ENCODE measurements at places on chromosomes 7 and 10.

DNA sequence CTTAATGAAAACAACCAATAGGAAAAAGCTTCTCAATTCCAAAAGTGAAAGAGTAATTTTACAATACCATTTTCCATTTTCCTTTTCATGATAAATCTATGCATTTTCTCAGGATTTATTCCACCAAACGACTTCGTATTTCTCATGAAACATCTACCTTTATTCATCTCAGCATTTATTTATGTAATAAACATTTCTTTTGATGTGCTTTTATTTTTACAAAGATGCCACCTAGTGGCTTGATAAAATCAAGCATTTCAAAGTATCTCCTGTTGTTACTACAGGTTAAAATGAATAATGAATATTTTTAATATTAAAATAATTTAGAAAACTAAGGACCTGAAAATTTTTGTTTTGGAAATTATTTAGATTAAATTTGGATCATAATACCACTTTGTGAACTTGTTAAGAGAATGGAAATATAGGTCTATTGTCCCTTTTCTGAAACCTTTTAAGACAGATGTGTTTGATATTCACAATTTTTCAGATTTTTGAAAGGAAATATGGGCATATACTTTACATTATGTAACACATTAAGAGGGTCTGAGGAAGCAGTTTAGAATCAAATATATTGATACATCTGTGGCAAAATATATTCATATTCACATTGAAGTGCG, 2.7 kb upstream of the IQUB start:
- DNase-seq: no peak

- no peak for DNase-seq
These were observed 514.2 kb upstream of the MGMT start for GRCh38 chr10:128952856-128953255.

GRCh38 chr10:110574420-110574819, 6.9 kb downstream of the SMC3 start:
- DNase-seq: no peak

DNA sequence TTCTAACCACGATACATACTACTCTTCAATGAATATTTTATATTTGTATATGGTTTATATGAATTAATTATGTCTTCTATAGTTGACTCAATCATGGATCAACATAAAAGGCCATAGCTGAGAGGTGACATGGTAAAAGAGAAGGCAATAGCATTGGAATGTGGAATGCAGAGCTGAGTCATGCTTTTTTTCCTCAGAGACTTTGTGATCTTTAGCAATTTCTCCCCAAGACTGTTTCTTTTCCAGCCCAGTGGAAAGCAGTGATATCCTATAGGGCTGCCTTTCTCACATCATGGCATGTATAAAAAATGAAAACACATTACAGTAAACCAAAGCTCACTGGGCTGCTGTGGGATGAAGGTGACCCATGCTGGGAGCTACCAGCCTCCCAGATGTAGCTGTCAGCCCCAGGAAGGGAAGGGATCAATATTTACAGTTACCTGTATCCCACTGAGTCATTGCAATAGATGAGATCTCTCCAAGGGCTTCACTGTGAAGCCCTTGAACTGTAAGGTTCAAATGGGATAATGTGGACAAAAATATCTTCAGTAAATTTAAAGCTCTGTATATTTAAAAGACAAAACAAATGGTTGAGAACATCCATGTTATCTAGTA, 30.2 kb downstream of the SLC39A12 start:
- no peak for DNase-seq

DNA sequence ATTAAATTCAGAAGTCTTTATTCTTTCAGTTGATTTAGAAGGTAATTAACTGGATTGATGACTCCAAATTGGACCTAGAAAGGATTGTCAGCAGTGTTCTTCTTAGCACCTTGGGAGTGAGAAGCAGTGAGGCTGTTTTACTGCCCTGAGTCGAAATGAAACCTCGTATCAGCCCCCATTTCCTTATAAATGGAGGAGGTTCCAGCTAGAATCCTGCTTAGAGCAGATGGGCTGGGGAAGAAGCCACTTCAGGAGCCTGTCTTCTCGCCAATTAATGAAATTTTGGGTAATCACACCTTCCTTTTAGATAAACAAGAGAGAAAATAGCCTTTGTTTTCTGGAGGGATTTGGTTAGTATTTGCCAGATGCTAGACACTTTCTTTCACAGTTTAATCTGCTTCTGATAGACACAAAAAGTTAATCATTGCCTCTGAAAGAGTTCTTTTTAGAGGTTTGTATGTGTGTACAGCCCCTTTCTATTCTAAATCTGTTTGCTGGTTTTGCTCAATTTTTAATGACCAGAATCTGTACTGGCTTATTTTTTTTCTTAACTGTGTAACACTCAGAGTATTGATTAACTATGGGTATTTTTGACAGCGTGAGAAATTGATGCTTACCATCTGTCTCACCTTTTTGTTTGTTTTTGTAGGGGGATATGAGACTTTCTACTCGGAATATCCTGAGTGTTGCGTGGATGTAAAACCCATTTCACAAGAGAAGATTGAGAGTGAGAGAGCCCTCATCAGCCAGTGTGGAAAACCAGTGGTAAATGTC, 4.6 kb downstream of the DUSP5 start:
- no peak for DNase-seq

DNA sequence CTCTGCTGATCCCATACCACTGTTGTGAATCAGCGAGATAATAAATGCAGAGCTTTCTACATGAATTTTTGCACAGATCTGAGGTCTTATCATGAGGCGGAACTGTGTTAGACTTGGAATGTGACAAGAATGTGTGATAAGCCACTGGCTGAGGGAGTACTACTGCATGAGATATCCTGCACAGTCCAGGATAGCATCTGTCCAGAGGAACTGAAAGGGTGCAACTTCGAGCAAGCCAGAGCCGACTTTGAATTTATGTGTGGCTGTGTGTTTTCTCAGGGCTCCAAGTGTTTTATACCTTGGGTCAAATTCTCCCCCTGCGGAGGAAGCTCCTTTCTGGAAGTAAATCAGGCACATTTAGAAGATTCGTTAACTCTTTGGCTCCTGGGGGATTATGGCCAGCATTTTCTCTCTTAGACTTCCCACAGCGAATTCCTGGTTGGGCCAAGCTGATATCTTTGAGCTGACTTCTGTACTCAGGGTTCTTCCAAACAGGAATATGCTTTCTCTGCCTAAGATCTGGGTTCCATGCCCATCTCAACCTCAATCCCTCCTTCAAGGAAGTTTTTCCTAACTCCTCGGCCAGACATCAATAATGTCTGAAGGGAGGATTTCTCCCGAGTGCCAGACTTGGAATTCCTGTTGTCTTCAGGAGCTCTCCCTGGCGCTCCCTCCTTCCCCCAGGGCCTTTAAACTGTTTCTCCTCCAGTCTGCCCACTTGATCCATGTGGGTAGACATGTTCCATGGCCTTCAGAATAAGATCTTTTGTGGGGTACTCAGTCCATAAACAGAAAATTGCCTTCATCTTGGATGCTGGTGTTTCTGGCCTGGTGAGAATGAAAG, 2.5 kb upstream of the MEST start:
- DNase-seq: no peak

DNA sequence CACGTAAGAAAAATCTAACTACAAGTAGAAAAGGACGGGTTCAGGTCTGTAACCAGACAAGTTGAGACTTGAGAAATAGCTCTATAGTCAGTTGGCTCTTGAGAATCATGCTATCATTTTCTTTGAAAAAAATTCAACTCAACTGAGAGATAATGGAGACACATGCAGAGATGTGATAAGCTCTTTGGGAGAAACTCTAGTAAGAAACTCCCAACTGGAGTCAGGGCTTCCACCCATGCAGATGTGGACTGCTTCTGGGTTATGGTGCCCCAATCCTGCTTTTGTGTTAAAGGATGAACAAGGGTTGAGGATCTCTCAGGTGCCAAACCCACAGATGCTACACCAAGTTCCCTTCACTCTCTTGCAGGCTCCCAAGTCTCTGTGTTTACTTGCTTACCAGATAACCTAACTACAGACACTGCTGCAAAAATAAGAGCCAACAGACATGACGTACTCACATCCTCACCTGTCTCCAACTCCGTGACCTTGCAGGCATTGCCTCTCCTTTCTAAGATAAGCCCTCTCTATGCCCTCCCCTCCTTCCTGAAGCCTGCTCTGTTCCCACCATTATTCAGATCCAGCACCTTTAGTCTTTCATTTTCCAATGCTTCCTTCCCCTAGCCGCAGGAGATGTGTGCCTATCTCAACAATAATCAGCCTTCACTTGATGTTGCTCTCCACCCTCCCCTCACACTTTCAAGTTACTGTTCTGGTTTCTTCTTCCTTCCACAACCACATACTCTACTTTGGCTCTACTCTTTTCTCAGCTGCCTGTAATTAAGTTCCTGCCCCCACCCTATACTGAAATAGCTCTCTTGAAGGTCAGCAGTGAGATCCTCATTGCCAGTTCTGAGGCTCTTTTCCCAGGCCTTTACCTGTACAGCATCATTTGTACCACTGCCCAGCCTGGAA, 130.0 kb downstream of the ICA1 start:
- DNase-seq: no peak

- no peak for DNase-seq
These were observed 19.5 kb upstream of the PNLIP start for GRCh38 chr10:116526219-116526618.

DNA sequence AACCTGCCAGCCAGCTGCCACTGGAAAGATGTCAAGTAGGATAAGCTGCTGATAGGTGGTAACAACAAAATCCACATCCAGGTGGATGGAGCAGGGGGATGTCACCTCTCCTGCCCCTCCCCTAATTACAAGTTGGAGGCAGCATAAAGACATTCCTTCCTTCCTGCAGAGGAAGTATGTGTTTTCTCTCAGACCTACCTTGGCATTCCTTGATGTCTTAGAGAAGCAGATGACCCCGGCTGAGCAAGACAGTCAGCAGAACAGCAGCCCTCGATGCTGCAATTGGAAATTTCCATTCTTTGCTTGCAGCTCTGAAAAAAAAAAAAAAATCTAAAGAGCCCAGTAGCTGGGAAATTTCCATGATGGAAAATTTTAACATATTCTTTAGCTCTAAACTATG, 137.5 kb upstream of the MKLN1 start:
- DNase-seq: no peak

DNA sequence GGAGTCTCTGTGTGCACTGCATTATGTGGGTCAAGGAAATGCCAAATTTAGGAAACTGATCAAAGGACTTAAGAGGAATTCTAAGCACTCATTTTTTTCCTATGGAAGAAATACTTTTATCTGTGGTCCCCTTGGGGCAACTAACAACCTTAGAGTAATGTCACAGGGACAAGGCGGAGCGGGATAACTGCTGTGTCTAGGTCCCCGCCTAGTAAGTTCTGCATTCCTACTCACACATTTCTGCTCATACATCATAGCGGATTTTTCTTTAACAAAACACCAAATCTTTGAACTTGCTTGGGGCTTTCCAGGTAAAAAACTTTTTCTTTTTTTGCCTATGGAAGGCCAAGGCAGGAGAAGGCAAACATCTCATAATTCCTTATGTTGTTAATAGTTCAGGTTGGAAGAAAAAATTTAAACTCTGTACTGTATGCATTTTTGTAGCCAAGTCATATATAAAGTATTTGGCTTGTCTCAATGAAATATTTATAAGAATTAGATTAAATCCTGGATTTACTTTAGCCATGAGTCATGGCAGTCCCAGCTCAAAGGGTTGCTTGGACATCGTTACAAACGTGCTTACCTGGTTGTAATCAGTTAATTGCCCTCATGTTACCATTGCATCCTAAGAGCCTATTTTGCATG, 285.0 kb downstream of the PHTF2 start:
- DNase-seq: no peak

DNA sequence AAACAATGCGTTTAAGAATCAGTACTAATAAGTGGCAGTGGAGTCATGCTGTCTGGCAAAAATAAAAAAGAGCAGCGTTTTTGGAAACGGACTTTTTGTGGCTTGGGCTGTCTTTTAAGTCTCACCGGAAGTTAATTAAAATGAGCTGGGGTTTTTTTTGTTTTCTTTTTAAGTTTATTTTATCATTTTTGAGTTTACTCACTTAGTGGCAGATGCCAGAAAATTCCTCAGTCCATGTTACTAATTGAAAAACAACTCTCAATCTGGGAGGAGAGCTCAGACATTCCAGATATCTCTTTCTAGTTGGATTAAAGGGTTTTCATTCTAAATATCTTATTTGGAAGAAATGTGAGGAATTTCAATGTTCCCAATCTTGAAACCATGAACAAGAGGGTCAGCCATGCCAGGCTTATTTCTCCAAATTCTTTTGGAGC, 133.8 kb upstream of the AGR3 start:
- no peak for DNase-seq

DNA sequence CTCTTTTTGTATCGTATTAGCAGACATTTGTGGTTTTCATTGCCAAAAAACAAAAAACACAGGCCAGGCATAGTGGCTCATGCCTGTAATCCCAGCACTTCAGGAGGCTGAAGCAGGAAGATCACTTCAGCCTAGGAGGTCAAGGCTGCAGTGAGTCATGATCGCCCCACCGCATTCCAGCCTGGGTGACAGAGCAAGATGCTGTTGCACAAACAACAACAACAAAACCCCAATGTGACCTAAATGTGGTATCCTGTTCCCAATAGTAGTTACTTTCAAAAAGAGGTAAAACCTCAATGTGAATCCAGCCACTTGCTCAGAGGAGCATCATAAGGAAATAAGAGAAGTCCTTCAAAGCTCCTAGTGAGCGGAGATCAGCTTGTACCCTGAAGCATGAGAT, 45.8 kb upstream of the SKAP2 start:
- DNase-seq: no peak

GRCh38 chr10:128013626-128014025, 106.7 kb downstream of the PTPRE start:
- DNase-seq: no peak

GRCh38 chr7:25901658-25902057, 250.3 kb upstream of the NFE2L3 start:
- no peak for DNase-seq

DNA sequence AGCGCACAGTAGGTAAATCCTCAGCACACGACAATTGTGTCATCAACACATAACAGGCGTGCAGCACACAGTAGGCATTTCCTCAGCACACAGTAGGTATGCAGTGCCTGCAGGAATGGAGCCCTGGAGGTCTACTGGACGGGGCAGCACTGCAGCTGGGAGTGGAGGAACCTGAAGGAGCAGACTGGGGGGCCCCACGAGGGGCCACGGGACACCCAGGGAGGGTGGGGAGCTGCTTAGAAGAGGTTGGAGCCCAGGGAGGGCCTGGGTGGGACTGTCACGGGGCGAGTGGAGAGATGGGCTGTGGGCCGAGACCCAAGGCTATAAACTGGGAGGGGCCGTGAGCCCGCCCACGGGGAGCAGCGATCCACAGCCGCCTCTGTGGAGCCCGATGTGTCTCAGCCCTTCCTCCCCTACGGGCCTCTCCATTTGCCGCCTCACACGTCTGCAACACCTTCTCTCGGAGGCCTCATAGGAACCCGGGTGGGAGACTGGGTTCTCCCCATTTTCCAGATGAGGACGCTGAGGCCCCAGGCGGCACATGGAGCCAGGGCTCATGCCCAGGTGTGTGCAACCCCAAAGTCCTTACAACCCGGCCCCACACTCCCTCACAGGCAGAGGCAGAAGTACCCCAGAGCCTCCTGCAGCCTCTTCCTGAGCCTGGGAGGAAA, 101.5 kb downstream of the MICALL2 start:
- DNase-seq: no peak

- DNase-seq: peak; percentile 18
These were observed 631 bp downstream of the SUPV3L1 start for GRCh38 chr10:69180525-69181204.
